GM23248 (cell line): ENCODE measurements at places on chromosomes 3 and 15.

DNA sequence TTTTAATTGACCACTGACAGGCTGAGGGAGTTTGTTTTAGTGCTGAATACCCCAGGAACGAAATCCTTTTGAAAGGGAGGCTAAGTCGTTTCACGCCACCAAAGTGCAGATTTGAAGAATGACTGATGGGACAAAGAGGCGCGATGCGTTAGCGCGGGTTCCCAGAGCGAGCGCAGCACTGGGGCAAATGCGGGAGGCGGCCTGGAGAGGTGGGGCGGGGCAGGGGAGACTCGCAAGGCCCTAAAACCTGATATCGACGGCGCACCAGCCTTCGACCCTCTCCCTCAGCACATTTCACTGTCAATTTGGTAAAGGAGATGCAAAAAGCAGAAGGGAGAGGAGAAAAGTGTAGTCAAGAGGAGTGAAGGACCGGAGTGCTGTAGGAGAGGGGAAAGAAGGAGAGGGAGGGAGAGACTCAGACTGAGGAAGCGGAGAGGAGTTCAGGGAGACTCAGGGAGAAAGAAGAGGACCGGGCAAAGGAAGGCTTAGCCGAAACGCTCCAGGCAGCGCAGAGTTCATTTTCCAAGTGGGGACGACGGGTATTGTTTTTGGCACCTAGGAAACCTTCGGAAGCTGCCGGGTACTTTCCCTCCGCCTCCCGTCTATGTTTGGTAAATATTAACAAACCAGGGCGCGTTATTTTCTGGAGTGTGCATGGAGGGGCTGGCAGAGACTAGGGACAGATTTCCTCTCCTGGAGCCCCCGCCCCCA, 3.8 kb upstream of the FOXB1 start:
- no peak for DNase-seq
- H3K4me3 ChIP-seq: no peak overlapping the region
- H3K4me1 ChIP-seq: no peaks in the 10 kb centered on the region
- peaks cover 98% of the 10 kb centered on the region for H3K27me3 ChIP-seq
- H3K27ac ChIP-seq: no peak overlapping the region

- no peaks in the 10 kb centered on the region for H3K36me3 ChIP-seq
- H3K4me3 ChIP-seq: no peak overlapping the region
- DNase-seq: no peak
- H3K4me1 ChIP-seq: peaks cover 27% of the 10 kb centered on the region
These were observed 145.6 kb upstream of the SLC2A2 start for GRCh38 chr3:171172070-171172469.

- H3K36me3 ChIP-seq: no peaks in the 10 kb centered on the region
- no peak for DNase-seq
- no peak overlapping the region for H3K4me3 ChIP-seq
- no peak overlapping the region for H3K27ac ChIP-seq
- no peaks in the 10 kb centered on the region for H3K4me1 ChIP-seq
These were observed 11.9 kb downstream of the CX3CR1 start for GRCh38 chr3:39267631-39268548.

GRCh38 chr3:157087780-157088600, 72.0 kb downstream of the CCNL1 start:
- H3K27ac ChIP-seq: peak overlapping the region; percentile 89
- H3K36me3 ChIP-seq: no peaks in the 10 kb centered on the region
- H3K4me1 ChIP-seq: peaks cover 28% of the 10 kb centered on the region
- no peaks in the 10 kb centered on the region for H3K27me3 ChIP-seq
- H3K4me3 ChIP-seq: peak overlapping the region; percentile 71

- H3K27me3 ChIP-seq: no peaks in the 10 kb centered on the region
- peaks cover 36% of the 10 kb centered on the region for H3K4me1 ChIP-seq
- no peak overlapping the region for H3K4me3 ChIP-seq
- peak; percentile 69 for DNase-seq
These were observed 28.6 kb downstream of the GALNT15 start for GRCh38 chr3:16203031-16203430.
